Natural killer cell (primary cell): ENCODE measurements at places on chromosomes 1 and 21. TPM values are rescaled to one million over a fixed set of nuclear protein-coding genes. Genes with fewer than 3 reads are reported as not detected.

The SLAMF7 gene
- total RNA-seq, result 227 TPM

The NES gene
- total RNA-seq, result not detected

The MFSD2A gene
- total RNA-seq, result 2.8 TPM

The CASQ1 gene
- not detected for total RNA-seq

The CD1D gene
- total RNA-seq, result 1.5 TPM

- H3K27ac ChIP-seq, result no peak overlapping the region
- H3K4me3 ChIP-seq, result no peak overlapping the region
- DNase-seq, result no peak
- H3K36me3 ChIP-seq, result no peaks in the 10 kb centered on the region
Observed at GRCh38 chr1:231206856-231207255, 34.2 kb upstream of the GNPAT start.

- no peaks in the 10 kb centered on the region for H3K36me3 ChIP-seq
- DNase-seq, result no peak
- H3K27ac ChIP-seq, result no peak overlapping the region
- peaks cover 8% of the 10 kb centered on the region for H3K4me1 ChIP-seq
- H3K27me3 ChIP-seq, result no peaks in the 10 kb centered on the region
Observed at GRCh38 chr1:77688939-77689338, 6.5 kb upstream of the ZZZ3 start.
